ENCODE measurements at places on chromosomes 3 and 15. TPM values are rescaled to one million over a fixed set of nuclear protein-coding genes. Genes with fewer than 3 reads are reported as not detected.

The CFAP92 gene
- polyA plus RNA-seq, result 0.68 TPM

The SLC2A2 gene
- polyA plus RNA-seq, result 74.9 TPM

The FBXO40 gene
- not detected for polyA plus RNA-seq

The STARD9 gene
- 5.0 TPM for polyA plus RNA-seq

The SLC24A5 gene
- not detected for polyA plus RNA-seq

The AADACL2 gene
- not detected for polyA plus RNA-seq

The SLC35A5 gene
- polyA plus RNA-seq, result 9.2 TPM

The GALNT15 gene
- polyA plus RNA-seq, result 1.1 TPM

The IL1RAP gene
- 11.2 TPM for polyA plus RNA-seq

The CD96 gene
- 1.3 TPM for polyA plus RNA-seq

The ACTC1 gene
- polyA plus RNA-seq, result 0.89 TPM

The SLC6A1 gene
- 0.27 TPM for polyA plus RNA-seq

The CDHR4 gene
- polyA plus RNA-seq, result not detected

The RLBP1 gene
- polyA plus RNA-seq, result not detected

The GPR15 gene
- polyA plus RNA-seq, result 0.30 TPM

The PLIN1 gene
- 18.0 TPM for polyA plus RNA-seq

The DLL4 gene
- 14.4 TPM for polyA plus RNA-seq

The PLXNA1 gene
- 17.1 TPM for polyA plus RNA-seq

The NRROS gene
- 1.5 TPM for polyA plus RNA-seq

The ILDR1 gene
- 0.22 TPM for polyA plus RNA-seq

The NEK11 gene
- 1.3 TPM for polyA plus RNA-seq

The DLEC1 gene
- polyA plus RNA-seq, result 1.5 TPM

The CSPG4 gene
- polyA plus RNA-seq, result 4.5 TPM

The FBXL22 gene
- polyA plus RNA-seq, result 2.0 TPM

The CHRM5 gene
- polyA plus RNA-seq, result not detected

The DYNLT2B gene
- 10.2 TPM for polyA plus RNA-seq

The ZNF106 gene
- polyA plus RNA-seq, result 29.4 TPM

The GOLGA6L7 gene
- polyA plus RNA-seq, result not detected

The CCNDBP1 gene
- 43.3 TPM for polyA plus RNA-seq

The GMPPB gene
- polyA plus RNA-seq, result 22.4 TPM

The ZNF662 gene
- 0.54 TPM for polyA plus RNA-seq

The DNAH12 gene
- polyA plus RNA-seq, result 0.10 TPM

The SERPINI1 gene
- polyA plus RNA-seq, result 5.4 TPM

The ZKSCAN7 gene
- 0.22 TPM for polyA plus RNA-seq

The XCR1 gene
- polyA plus RNA-seq, result not detected

The SPATA12 gene
- polyA plus RNA-seq, result not detected

The ZNF609 gene
- polyA plus RNA-seq, result 22.5 TPM

The RNU6-1 gene
- polyA plus RNA-seq, result not detected

The PRKAR2A gene
- polyA plus RNA-seq, result 11.0 TPM

The WNT5A gene
- 8.1 TPM for polyA plus RNA-seq

The CILP gene
- 0.81 TPM for polyA plus RNA-seq

The TMOD2 gene
- polyA plus RNA-seq, result 4.5 TPM

The FGD5 gene
- 5.3 TPM for polyA plus RNA-seq

The GRIP2 gene
- 0.27 TPM for polyA plus RNA-seq

The AMOTL2 gene
- 44.3 TPM for polyA plus RNA-seq

The LYZL4 gene
- polyA plus RNA-seq, result not detected
